Dermis lymphatic vessel endothelial cell (primary cell): ENCODE measurements at places on chromosomes 7 and 10. TPM values are rescaled to one million over a fixed set of nuclear protein-coding genes. Genes with fewer than 3 reads are reported as not detected.

Gene HOXA10
- total RNA-seq: 1.0 and 1.8 TPM in 2 replicates

Gene MMD2
- total RNA-seq: not detected in 2 replicates

Gene ASIC3
- 0.09 and 0.11 TPM in 2 replicates for total RNA-seq

Gene KIAA1549
- total RNA-seq: 1.7 and 2.6 TPM in 2 replicates
